ENCODE measurements at places on chromosomes 6 and 20.

GRCh38 chr6:12884983-12885382 lies 168.4 kb downstream of the PHACTR1 start:
- DNase-seq: no peak

DNA sequence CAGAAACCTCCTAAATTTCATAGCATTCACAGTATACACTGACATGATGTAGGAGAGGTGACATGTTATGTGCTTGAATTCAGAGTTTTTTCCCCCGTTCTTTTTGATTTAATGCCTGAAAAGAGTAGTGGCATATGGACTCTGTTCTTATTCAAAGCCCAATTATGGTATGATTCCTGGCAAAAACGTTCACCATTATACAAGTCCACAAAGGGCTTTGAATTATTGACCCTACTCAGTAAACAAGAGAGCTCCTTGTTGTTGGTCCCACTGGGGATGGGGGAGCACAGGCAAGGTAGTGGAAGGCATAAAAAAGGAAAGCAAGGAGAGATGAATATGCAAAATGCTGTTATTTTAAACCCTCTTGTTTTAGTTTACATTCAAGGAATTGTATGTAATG lies 136.0 kb upstream of the AHI1 start:
- no peak for DNase-seq

DNA sequence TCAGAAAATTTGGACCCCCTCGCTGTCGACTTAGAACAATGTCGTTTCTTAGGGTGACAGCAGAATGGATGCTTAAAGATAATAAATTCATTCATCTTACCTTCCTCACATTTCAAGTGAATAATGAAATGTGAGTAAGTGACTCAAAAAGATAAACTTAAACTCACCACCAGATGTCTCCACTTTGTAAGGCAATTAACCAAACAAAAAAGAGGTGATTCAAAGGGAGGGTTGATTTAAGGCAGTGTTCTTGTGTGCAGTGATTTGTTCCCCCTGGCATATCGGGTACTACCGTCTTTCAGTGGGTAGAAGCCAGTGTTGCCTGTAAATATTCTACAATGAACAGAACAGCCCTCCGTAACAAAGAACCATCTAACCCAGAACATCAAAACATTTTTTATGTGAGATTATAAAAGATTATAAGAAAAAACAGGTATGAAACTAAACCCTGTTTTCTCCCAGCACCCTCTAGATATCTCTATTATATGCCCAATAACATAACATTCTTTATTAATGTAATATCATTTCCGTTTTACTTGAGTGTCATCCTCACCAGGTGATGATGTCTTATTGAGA lies 589.7 kb downstream of the CBLN4 start:
- no peak for DNase-seq

GRCh38 chr6:137051790-137052472 lies 7.2 kb upstream of the IL20RA start:
- no peak for DNase-seq

DNA sequence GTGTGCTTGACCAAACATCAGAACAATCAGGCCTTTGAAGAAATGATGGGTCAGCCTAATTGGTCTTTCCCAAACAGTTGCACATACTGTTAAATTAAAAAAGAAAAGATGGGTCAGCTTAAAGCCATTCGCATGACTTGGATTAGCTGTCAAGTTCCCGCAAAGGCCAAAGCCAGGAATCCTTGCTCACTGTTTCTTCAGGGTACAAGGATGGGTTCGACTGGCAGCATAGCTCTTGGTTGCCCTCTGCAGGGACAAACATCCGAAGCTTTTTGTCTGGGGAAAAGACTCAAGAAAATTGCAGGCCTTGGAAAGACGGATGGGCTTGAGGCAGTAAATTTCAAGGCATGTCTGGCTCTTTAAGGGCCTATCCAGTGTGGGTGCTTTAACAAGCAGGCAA lies 168.0 kb downstream of the HDGFL1 start:
- DNase-seq: no peak

DNA sequence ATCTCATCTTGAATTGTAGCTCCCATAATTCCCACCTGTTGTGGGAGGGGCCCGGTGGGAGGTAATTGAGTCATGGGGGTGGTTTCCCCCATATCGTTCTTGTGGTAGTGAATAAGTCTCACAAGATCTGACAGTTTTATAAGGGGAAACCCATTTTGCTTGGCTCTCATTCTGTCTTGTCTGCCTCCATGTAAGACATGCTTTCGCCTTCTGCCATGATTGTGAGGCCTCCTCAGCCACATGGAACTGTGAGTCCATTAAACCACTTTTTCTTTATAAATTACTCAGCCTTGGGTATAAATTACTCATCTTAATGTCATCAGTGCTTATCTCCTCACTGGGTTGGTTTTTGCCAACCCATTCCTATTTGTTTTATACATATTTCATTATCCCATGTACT lies 142.0 kb upstream of the GMDS start:
- no peak for DNase-seq

DNA sequence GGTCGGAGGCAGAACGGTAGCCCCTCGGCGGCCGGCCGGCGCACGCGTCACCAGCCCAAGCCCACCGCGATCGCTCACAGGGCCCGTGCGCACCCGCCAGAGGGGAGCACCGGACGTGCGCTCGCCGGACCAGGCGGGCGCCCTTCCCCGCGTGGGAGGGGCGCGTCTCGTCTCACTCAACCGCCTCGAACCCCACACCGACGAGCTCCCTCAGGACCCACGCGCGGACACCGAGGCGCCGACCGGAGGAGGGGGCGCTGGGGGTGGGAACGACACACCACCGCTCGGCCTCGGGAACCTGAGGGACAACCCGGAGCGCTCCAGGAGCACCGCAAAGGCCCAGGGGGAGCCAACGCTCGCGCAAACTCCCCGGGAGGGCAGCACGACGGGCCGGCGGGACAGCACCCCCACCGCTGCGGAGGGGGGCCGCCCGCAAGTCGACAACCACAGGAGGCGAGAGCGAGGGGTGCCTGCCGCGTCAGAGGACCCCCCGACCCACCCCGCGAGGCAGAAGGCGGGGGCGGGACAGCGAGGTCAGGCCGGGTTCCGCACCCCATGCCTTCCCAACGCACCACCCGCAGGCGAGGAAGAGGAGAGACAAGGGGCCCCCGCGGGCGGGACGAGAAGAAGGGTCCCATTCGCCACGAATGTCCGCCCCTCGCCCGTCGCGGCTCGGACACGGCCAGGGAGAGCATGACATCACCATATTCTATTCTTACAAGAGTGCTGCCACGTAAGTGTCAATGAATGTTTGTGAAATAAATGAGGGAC lies 512.7 kb upstream of the ZNF337 start:
- DNase-seq: peak; percentile 17

DNA sequence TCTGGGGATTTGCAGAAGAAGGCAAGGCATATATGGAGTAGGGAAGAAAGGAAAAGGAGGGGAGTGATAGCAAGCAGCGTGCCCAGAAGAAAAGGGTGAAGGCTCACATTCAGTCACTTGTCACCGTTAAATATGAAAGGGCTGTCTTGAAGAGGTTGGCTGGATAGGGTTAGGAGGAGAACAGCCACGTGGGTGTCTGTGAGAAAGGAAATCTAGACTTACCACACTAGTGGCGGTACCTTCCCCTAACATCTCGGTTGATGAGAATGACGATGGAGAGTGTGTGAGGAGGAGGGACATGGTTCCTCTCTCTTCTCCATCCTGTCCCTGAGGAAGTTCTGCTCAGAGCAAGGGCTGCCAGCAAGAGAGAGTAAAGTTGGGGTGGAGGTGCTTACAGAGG lies 74.3 kb upstream of the CCN6 start:
- DNase-seq: no peak

GRCh38 chr6:138292482-138292881 lies 74.2 kb upstream of the PBOV1 start:
- DNase-seq: no peak

- DNase-seq: no peak
These were observed 395.0 kb downstream of the HDGFL1 start for GRCh38 chr6:22964334-22964733.

- no peak for DNase-seq
These were observed 11.5 kb upstream of the DEFB113 start for GRCh38 chr6:49980898-49981297.

DNA sequence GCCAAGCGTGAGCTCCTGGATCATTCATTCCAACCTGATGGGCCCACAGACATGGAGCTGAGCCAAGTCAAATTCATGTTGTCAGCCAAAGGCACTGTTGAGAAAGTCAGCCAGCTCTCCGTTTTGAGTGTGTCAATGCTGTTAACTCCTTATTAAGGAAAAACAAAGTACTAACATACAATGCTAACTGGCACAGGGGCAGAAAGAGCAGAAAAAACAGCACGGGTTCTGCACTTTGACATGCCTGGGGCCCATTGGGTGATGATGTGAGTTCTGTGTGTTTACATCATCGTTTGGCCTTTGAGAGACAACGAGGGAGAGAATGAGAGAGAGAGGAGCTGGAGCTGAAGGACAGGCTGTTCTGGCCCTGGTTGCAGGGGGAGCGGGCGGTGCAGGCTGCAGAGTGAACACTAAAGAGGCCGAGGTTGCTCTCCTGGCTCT lies 85.9 kb downstream of the SMOC2 start:
- DNase-seq: no peak

- DNase-seq: no peak
These were observed 57.3 kb downstream of the THEMIS start for GRCh38 chr6:127843582-127843981.

DNA sequence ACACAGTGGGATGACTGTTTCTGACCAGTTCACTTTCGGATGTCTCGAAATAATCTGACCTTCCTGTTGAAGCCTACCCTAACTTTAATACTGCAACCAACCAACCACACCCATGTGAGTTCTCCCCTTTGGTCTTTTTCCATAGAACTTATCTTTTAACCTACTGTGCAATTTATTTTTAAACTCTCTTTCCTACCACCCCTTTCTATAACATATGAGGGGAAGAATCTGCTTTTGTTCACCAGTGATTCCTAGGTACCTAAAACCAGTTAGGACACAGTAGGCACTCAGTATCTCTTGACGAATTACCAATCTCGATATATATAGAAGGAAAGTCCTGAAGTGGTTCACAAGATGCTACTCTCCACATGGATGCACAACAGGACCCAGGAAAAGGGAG lies 7.0 kb downstream of the COX7A2 start:
- DNase-seq: no peak

GRCh38 chr6:148608199-148608951 lies 138.5 kb upstream of the UST start:
- no peak for DNase-seq

- DNase-seq: no peak
These were observed 57.1 kb downstream of the GNAS start for GRCh38 chr20:58909585-58909984.

GRCh38 chr20:46799781-46800408 lies 90.4 kb downstream of the SLC2A10 start:
- no peak for DNase-seq

- no peak for DNase-seq
These were observed 21.5 kb upstream of the SERINC3 start for GRCh38 chr20:44543358-44543757.

DNA sequence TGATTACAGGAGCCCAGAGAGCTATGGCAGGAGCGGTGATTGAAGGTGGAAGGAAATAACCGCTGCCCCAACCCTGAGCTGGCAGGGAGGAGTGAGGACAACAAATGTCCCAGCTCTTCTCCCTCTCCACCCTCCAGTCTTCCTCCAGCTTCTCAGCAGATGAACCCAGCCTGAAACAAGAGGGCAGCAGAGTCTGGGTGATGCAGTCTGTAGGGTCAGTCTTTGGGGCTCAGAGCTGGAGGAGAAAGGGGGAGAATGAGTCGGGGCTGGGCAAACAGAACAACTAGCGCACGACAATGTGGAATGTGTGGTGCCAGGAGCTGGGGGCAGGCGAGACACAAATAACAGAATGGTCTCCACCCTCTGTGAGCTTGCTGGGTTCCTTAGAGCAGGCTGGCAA lies 4.5 kb upstream of the GUCA1A start:
- no peak for DNase-seq

DNA sequence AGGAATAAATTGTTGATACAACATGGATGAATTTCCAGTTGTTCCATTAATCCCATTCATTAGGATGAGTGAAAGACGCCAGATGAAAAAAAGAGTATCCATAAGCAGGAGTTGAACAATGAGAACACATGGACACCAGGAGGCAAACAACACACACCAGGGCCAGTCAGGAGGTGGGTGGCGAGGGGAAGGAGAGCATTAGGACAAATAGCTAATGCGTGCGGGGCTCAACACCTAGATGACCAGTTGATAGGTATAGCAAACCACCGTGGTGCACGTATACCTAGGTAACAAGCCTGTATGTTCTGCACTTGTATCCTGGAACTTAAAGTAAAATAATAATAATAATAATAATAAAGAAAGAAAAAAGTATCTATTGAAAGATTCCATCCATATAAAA lies 11.1 kb downstream of the PCED1A start:
- DNase-seq: no peak

DNA sequence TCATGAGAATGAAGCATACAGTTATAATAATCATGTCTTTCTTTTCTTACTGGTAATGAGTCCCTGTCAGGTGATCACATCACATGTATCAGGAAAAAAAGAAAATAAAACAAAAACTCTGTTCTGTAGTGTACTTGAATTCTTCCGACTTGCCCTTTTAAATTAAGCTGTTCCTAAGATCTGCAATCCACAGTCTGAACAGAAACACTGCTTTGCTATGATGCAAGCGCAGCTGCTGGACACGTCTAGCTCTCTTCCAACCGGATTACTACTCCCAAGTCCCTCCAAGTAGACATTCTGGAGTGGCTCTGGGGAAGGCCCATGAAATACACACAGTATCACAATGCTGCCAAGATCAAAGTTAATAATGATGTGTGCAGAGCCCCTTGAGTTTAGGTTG lies 83.7 kb downstream of the FYN start:
- no peak for DNase-seq

- no peak for DNase-seq
These were observed 38.7 kb downstream of the CDKAL1 start for GRCh38 chr6:20572940-20573339.

- DNase-seq: no peak
These were observed 31.1 kb upstream of the CST7 start for GRCh38 chr20:24917797-24918578.

GRCh38 chr20:37081717-37082289 lies 14.0 kb downstream of the RBL1 start:
- DNase-seq: peak; percentile 24

GRCh38 chr6:21608601-21609000 lies 15.1 kb downstream of the SOX4 start:
- DNase-seq: no peak

- no peak for DNase-seq
These were observed 81.7 kb upstream of the FOXP4 start for GRCh38 chr6:41464481-41464880.

DNA sequence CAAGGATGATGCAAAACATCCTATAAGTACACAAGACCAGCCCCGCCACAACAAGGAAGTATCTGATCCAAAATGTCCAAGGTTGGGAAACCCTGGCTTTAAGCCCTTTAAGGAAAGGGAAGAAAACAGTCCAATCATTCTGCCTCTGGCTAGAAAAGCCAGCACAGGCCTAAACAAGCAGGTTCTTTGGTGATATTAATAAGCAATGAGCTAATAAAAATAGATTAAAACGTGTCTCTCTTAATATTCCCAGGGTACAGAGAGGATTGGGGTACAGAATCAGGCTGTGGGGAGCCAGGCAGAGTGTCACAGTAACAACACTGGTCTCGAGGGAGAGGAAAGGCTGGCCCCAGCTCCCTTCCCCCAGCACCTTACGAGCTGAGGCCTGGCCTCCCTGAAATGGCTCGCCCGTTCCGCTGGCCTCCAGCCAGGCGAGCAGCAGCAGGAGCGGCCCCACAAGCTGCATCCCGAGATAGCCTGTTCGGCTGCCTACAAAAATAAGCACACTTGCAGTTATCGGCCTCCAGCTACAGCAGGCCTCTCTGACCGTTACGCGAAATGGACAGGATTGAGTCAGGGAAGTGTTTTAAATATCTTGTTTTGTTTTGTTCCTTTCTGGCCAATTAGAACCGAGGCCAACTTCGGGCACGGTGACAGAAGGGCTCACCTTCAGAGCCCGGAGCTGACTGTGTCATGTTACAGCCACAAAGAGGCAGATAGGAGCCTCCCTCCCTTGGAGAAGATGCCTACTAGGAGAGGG lies 4.0 kb upstream of the ZMYND8 start:
- DNase-seq: peak; percentile 34
